ENCODE measurements at places on chromosomes 16 and 17.

DNA sequence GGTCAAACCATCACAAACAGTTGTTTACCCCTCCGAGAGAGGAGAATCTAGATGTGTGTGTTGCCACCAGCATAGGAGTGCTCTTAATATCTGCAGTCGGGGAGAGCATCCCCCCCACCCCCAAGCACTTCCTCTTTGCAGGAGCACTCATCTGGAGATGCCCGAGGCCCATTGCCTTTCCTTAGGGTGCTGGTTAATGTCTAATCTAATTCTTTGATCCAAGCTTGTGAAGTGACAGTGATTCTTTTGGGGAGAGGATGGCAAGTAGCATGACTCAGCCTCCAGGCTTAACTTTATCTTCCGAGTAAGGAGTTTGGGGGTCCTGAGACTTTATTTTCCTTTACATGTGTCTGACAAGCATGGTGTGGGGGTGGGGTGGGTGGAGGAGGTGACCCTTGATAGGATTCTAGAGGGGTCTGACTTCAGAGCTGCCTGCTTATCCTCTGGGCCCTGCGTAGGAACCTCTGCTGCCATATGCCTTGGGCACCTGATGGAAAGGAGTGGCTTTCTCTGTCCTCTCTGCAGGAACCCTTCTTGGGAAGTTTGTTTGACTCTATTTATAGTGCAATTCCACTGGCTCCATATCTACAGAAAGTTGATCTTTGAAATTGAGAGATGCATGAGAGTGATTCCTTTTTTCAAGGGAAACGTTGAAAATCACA lies 207.1 kb downstream of the SPECC1 start:
- DNase-seq, result no peak

DNA sequence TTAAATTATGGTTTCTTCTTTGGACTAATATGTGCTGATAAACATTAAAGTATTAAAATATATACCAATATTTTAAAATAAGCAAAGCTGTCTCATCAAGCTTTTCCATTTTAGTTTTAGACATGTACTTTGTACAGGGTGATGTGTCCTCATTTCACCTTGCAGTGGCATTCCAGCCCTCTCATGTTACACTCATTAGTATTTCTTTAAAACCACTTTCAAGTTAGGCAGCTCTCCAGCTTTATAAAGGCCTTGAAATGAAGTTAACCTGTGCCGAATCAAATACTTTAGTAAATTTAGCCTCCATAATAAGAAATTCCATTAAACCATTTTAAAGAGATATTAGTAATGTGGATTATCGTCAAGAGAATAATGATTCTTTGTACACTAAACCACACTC lies 107.6 kb upstream of the HLF start:
- DNase-seq, result no peak

DNA sequence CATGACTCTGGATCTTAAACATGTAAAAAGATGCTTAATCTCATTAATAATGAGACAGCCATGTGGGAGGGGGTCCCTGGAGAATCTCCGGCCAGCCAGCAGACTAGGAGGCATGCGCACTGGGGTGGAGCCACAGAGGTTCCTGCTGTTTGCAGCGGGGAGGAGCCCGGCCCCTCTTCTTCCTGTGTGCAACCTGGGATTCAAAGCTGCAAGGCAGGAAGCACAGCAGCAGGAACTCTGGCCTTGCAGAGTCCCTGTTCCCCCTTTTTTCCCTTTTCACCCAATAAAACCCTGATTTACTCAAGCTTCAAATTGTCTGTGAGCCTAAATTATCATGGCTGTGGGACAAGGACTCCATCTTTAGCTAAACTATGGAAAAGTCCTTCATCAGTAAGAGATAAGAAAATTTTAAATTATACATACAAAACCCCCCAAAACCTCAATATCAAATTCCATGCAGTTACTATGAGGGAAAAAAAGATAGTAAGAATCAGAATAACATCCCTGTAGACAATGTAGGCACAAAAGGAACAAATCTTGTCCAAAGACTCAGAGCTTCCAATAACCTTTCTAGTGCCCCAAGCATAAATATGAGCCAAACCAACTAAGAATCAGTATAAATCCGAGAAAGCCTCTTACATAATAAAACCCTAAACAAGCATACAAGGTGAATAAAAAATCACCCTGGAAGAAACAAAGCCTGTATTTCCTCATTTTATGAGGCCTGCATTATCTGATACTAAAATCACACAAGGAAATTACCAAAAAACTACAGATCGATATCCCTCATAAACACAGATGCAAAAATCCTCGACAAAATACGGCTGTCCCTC lies 12.1 kb downstream of the CFDP1 start:
- DNase-seq, result no peak

- no peak for DNase-seq
Measured at GRCh38 chr16:12296991-12297390, 320.5 kb downstream of the SNX29 start.

GRCh38 chr17:37698911-37699255 lies 46.0 kb downstream of the HNF1B start:
- DNase-seq, result no peak

- peak; percentile 81 for DNase-seq
Measured at GRCh38 chr17:72488555-72489271, 367.9 kb downstream of the SOX9 start.

DNA sequence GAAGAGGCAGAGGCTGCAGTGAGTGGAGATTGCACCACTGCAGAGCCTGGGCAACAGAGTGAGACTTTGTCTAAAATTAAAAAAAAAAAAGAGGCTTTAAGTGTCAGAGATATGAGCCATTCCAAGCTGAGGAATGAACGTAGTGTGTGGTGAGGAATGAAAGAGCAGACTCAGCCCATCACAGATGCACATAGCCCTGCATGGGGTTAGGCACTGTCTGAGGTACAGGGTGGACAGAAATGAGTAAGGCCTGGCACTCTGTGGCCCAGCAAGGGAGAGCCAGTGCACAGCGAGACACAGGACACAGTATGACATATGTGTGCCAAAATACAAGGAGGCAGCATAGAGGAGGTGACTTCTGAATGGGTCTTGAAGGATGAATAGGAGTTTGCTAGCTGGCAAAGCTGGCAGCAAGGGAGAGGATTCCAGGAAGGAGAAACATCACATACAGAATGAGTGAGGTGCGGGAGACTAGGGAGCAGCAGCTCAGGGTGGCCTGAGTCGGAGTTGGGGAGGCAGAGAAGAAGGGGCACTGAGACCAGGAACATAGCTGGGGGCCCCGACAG lies 8.7 kb upstream of the ZNF469 start:
- DNase-seq, result no peak

- no peak for DNase-seq
Measured at GRCh38 chr16:65598621-65599020, 476.8 kb upstream of the CDH11 start.

DNA sequence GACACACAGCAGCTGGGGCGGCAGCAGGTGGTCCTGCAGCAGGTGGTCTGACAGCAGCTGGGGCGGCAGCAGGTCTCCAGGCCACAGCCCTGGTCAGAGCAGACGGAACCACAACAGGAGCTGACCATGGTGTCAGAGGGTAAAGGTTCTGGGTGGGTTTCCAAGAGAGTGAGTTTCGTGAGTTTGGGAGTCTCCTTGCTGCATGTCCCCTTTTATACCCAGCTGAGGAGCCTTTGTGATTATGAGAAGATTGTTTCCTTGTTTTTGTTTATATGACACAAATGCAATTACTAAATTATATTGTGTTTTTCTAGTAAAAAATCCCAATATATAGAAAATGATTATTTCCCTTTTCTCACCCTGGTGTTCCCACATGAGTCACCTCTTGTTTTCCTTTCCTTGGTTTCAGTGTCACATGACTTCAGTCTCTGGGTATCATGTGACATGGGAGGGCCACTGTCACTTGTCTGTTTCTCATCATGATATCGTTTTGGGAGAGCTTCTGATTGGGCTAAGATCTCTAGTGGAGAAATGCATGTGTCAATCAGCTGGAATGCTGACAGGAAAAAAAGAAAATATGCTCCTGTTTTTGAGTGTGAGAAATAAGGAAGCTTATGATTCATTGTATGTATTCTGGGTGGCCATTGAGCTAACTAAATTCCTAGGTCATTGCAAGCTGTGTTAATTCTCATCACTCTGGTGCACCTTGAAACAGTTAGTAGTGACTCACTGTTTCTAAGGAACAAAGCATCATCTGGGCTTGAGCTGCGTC lies at the start of gene KRTAP4-6:
Gene KRTAP4-6 (minus strand): TSS at position 185 of the 772 bp plus-strand sequence. CDS start 57 bp downstream, at position 128.
- no peak for DNase-seq

- DNase-seq, result no peak
Measured at GRCh38 chr16:55236655-55237054, 87.3 kb upstream of the IRX6 start.

DNA sequence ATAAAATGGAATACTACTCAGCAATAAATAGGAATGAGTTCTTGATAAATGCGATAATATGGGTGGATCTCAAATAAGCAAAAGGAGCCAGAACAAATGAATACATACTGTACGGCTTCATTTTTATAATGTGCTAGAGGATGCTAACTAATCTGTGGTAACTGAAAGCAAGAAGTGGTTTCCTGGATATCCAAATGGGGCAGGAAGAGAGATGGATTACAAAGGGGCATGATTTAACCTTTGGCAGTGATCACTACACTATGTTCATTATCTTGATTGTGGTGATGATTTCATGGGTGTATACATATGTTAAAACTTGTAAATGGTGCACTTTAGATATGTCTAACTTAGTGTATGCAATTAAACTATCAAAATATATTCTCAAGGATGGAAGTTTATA lies 222.3 kb upstream of the TBX2 start:
- DNase-seq, result no peak

DNA sequence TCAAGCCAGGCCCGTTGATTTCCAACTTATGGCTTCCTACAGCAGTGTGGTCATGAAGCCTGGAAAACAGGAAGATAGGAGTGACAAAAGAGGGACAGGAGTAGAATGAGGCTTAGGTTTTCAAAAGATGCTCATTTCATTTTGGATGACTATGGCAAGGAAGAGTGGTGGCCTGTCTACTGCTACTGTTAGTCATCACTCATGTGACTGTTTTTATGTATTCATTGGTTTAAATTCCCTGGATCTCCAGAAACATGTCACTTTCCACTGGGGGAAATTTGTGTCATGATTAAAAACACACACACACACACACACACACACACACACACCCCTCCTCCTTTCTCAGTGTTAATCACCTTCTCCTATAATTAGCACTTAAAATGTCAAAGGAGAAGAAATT lies 1.1 kb upstream of the CYLD start:
- DNase-seq, result no peak

DNA sequence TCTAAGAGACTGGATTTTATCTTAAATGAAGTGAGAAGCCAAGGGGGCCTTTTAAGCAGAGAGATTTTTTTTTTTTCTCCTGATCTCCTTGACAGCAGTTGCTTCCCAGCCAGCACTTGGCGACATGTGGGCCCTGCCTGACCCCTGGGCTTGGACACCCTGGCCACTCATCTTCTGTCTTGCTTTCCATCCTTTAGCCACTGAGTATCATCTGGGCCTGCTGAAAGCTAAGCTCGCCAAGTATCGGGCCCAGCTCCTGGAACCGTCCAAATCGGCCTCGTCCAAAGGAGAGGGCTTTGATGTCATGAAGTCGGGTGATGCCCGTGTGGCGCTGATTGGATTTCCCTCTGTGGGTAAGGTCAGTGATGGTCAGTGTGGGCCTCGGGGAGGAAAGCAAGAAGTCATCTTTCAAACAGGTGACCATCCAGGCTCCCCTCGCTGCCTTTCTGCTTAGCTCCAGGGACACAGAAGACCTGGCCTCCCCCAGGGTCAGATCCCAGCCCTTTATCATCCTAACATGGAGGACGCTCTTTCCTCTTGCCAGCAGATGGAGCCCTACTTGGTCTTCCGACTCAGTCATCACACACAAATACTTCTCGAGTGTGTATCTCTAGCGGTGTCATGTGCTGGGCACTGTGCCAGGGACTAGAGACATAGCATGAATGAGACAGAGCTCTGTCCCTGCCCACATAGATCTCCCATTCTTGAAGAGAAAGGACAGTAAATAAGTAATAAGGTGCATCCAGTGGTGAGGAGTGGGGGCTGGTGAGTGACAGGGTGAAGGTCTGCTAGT lies 6.1 kb downstream of the DRG2 start:
- no peak for DNase-seq

- DNase-seq, result no peak
Measured at GRCh38 chr16:13118091-13118490, 216.7 kb downstream of the SHISA9 start.

DNA sequence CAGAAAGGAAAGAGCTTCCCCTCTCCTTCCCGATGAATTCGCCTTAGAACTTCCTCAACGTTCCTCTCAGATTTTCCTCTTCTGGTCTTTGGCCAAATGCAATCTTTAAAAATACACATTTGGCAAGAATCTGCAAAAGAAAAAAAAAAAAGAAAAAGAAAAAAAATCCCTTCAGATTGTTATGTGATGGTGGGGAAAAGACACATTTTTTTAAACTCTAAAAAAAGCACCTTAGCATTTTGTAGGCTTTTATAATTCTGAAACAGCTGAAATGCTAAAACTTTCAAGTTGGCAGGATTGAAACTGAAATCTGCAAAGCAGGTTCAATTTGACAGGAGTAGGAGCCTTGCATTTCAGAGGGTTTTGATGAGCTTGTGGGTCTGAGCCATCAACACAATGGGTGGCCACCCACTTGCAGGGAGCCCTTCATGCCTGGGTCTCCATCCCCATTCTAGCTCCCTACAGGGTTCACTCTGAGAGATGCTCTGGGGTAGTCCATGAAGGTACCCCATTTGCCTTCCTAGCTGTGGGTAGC lies 33.1 kb downstream of the CACNG3 start:
- DNase-seq, result no peak

DNA sequence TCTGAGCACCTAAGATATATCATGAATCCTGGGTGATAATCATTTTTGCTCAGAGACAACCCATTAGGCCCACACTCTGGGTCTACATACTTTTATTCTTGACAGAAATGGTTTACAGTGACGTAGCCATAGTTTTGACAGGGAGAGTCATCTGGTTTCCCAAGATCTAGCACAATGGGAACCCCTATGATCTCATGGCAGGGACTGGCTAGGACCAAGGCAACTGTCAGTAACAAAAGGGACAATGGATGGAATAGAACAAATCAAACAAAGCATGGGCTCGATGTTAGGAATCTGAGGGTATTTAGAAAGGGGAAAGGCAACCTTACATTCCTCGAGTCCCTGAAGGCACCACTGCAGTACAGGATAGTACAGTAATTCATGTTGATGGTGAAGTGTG lies 20.5 kb downstream of the CFAP97D1 start:
- no peak for DNase-seq

GRCh38 chr17:28093999-28094716 lies 51.7 kb downstream of the NLK start:
- no peak for DNase-seq

- DNase-seq, result no peak
Measured at GRCh38 chr17:2049333-2050299, 5.3 kb upstream of the HIC1 start.

- no peak for DNase-seq
Measured at GRCh38 chr16:84811529-84811928, 8.3 kb upstream of the CRISPLD2 start.

- DNase-seq, result no peak
Measured at GRCh38 chr16:70686376-70687101, 686 bp upstream of the MTSS2 start.

- no peak for DNase-seq
Measured at GRCh38 chr16:524274-525040, 3.1 kb upstream of the CAPN15 start.
